ENCODE measurements at places on chromosomes 4 and X. TPM values are rescaled to one million over a fixed set of nuclear protein-coding genes. Genes with fewer than 3 reads are reported as not detected.

DNA sequence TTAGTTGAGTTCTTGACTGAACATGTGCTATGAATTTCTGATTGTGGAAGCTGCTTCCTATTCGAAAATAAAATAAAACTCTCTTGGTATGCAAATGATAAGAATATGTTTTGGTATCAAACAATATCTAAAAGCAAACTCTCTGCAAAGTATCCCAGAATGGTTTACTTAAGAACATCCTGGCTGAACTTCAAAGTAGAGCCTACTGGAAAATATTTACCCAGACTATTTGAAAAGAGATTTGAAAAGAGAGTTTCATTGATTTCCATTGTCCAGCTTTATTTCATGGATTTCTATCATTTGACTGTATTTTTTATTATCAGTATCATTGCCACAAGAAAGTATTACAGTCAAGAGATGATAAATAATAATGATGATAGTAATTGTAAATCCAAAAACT, 171.1 kb upstream of the SLC7A11 start:
- DNase-seq = no peak

- peak; percentile 98 for DNase-seq
These were observed 28.2 kb downstream of the ANXA5 start for GRCh38 chr4:121668368-121669162.

DNA sequence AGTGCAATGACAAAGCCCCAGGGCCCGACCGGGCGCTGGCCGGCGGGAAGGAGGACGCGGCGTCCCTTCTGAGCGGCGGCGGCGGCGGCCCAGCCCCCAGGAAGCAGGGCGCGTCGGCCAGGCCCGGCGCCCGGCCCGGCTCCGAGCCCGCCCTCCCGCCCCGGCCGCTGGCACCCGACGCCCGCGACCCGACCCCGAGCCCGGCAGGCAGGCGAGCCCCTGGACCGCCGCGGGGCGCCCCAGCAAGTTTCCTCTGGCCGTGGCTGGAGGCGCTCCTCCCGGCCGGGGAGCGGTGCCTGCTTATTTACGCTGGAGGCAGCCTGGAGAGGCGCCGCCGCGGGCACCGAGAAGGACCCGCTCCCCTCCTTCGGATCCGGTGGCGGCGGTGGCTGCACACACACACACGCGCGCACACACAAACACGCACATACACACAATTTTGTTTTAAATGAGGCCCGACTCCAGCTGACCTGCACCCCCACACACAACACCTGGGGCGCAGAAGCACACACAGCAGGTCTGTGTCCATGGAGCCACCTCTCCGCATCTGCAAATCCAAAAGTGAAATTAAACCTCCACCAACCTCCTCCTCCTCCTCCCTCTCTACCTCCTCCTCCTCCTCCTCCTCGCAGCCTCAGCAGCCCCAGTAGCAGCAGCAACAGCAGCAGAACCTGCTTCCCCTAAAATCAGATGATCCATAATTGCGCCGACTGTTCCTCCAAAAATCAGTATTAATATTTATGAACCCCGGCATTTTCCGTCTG, 669 bp downstream of the IRF2 start:
- peak; percentile 70 for DNase-seq

GRCh38 chrX:78650906-78651437, 8.2 kb downstream of the RTL3 start:
- DNase-seq = peak; percentile 55

DNA sequence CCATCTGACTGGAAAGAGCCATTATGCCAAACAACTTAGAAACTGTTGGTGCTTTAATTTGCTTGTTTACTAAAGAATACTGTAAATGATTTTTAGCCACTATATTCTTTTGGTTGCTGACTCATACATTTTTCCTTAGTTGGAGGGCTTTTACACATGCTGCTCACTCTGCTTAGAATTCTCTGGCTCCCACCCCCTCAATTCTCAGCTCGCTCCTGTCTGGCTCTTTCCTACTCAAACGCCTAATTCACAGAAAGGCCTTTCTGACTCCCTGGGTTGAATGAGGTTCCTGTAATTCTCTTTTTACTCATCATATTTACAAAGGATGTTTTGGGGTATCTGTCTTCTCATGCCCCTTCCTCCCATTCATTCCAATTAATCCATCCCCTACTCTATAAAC, 26.1 kb upstream of the PARM1 start:
- no peak for DNase-seq

GRCh38 chrX:1273896-1274295, 5.3 kb downstream of the CSF2RA start:
- DNase-seq = no peak

DNA sequence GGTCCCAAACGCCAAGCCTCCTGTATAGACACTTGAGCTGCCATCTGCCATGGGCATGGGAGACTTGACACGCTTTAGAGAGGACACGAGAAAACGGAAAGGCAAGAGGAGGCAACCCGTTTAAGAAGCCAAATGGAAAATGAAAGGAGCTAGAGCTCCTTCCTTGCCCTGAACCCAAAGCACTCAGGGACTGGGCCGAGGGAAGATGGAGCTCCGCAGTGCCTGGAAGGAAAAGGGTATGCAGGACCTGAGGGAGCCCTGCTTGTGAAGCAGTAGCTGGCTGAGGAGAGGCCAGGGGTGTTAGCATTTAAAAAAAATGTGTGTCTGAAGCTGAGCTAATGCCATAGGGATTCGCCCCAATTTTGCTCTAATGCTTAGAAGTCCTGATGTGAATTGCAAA, 15.1 kb downstream of the MCF2 start:
- DNase-seq = peak; percentile 3

DNA sequence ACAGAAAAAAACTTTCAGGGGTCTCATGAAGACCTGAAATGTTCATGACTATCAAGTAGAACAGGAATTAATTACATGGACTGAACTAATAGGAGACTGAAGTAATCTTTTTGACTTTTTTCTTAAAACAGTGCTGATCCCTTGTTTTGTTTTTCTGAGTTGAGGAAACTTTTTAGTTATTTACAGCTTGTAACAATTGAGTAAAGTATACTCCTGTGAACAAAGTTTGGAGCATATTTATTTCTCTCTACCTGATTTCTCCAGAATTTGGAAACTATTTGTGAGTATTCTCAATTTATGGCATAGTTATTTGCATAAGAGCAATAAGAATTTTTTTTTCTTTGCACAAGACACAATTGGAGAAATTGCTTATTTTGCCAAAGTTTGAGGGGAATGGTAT, 64.8 kb downstream of the PCDH18 start:
- no peak for DNase-seq

DNA sequence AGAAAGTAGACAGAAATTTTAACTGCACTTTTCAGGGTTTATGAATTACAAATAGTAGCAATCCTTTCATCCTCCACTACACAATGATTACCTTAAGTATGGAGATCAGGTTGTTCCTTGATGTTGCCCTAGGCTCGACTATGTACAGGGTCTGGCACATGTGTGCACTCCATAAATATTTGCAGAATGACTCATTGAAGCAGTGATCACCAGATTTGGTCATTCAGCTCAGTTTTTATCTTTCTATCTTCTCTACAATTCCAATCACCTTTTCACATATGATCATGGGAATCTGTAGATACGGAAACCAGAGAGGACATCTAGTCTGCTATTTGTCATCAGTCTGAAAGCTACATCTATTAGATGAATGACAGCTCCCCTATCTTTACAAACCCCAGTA, 171.7 kb upstream of the HCCS start:
- no peak for DNase-seq

DNA sequence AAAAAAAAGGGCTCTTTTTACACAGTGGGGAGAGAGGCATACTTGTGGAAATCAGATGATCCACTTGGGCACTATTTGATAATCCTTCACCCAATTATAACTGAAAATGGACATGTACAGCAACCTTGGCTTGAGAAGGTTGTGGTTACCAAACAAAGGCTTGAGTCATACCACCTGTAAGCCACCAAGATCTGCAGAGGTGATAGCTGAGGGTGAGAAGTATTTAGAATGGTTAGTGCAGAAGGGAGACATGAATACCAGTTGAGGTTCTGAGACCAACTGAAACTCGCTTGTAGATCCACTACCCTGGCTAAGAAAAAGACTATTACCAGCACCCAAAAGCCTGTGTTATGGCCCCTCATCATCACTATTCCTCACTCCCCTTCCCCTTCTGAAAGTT, 614.0 kb downstream of the STIM2 start:
- DNase-seq = no peak

- no peak for DNase-seq
These were observed 105.4 kb downstream of the ANXA3 start for GRCh38 chr4:78656968-78657445.

DNA sequence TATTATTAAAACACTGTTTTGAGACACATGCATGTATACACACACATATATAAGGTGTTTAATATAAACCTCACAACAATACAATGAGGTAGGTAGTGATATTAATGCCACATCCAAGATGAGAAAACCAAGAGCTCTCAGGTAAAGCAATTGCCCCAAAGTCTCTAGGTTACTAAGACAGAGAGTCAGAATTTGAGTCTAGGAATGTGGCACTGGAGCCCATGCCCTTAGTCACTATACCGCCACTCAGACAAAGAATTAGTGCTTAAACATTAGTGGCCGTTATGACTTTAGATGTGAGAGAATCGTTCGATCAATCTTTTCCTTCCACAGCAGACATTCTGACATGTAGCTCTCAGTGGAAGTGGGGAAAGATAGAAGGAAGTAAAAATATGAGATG, 108.2 kb upstream of the ACSL4 start:
- no peak for DNase-seq

DNA sequence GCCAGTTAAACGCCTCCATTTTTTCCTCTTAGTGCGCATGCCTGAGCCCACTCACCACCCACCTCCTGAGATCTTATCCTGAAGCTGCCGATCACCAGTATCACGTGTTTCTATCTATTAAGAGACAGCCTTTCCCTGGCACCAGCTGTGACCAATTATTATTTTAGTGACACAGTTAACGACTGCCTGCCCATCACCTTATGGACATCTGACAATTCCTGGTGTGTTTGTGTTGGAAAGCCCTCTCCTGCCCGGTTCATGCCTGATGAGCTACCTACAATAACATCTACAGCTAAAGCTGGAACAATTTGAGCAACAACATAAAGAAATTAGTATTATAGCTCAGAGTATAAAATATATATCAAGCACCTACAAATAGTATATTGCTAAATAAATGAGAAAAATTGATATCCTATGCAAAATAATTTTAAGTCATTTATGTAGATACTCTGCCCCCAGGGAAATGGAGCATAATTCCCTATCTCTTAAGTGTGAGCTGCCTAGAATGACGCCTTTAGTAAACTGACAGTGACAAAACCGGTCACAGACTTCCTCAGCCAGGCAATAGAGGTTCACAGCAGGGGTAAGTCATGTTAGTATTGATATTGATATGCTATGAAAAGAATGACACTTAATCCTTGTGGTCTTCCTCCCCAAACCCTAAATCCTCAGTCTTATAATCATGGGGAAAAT, 862.2 kb downstream of the TRAM1L1 start:
- no peak for DNase-seq

- no peak for DNase-seq
These were observed 136.5 kb downstream of the SPATA18 start for GRCh38 chr4:52187603-52188002.

- peak; percentile 60 for DNase-seq
These were observed 765 bp downstream of the ENOPH1 start for GRCh38 chr4:82430964-82431745.

The BANK1 gene
- total RNA-seq = not detected

The CENPI gene
- 11.8 TPM for total RNA-seq

The BCLAF3 gene
- total RNA-seq = 4.8 TPM

The SERTM2 gene
- total RNA-seq = not detected

The UGT2A1 gene
- not detected for total RNA-seq

The CT45A5 gene
- not detected for total RNA-seq

The SPARCL1 gene
- total RNA-seq = not detected

The GNPDA2 gene
- 31.8 TPM for total RNA-seq

The CYTL1 gene
- total RNA-seq = not detected

The PPP2R2C gene
- total RNA-seq = not detected

The PDZD4 gene
- 1.5 TPM for total RNA-seq

The KCNIP4 gene
- not detected for total RNA-seq

The ACE2 gene
- not detected for total RNA-seq

The ZNF732 gene
- total RNA-seq = 0.11 TPM

The GRID2 gene
- total RNA-seq = not detected

The NMU gene
- total RNA-seq = not detected

The HMGN5 gene
- total RNA-seq = 1.3 TPM

The SFRP2 gene
- 0.65 TPM for total RNA-seq
